ENCODE measurements at places on chromosomes 5 and 9. TPM values are rescaled to one million over a fixed set of nuclear protein-coding genes. Genes with fewer than 3 reads are reported as not detected.

The SOHLH1 gene
- total RNA-seq: not detected

The TCF7 gene
- 5.8 TPM for total RNA-seq

The OR13C2 gene
- total RNA-seq: not detected

The GMCL2 gene
- total RNA-seq: not detected

The SPAAR gene
- total RNA-seq: not detected

The PDLIM4 gene
- 81.6 TPM for total RNA-seq

The SLCO4C1 gene
- total RNA-seq: 1.5 TPM

The LCN9 gene
- not detected for total RNA-seq

The SNAPC4 gene
- 22.9 TPM for total RNA-seq

The QRFP gene
- total RNA-seq: not detected

The NR2F1-AS1 gene
- 0.39 TPM for total RNA-seq

The SMC2 gene
- 10.3 TPM for total RNA-seq

The COL15A1 gene
- not detected for total RNA-seq

The PTGDS gene
- not detected for total RNA-seq

The GARIN3 gene
- total RNA-seq: not detected

The CANX gene
- total RNA-seq: 363 TPM

The SLC6A7 gene
- total RNA-seq: not detected

The SPINK7 gene
- not detected for total RNA-seq

The RIC1 gene
- 9.7 TPM for total RNA-seq

The RETREG1 gene
- total RNA-seq: 6.3 TPM

The CSF1R gene
- total RNA-seq: not detected

The MELK gene
- total RNA-seq: 7.2 TPM

The PFN3 gene
- total RNA-seq: not detected

The PIP5KL1 gene
- total RNA-seq: 11.9 TPM

The EIF4E1B gene
- not detected for total RNA-seq

The PCDHGA10 gene
- 16.6 TPM for total RNA-seq

The ARPC5L gene
- total RNA-seq: 25.2 TPM

The NIM1K gene
- total RNA-seq: 10.5 TPM

The NUTM2F gene
- total RNA-seq: not detected

The FABP6 gene
- total RNA-seq: 7.7 TPM

The GABRA6 gene
- total RNA-seq: not detected

The ERP44 gene
- 19.3 TPM for total RNA-seq

The ANXA1 gene
- not detected for total RNA-seq

The MCTP1 gene
- total RNA-seq: 1.7 TPM

The C5orf52 gene
- not detected for total RNA-seq

The AJM1 gene
- 15.3 TPM for total RNA-seq

The KIAA1958 gene
- total RNA-seq: 48.6 TPM

Measured in glutamatergic neuron (in vitro differentiated cells).